CD4-positive, alpha-beta T cell (primary cell): ENCODE measurements at places on chromosomes 1 and 21.

GRCh38 chr1:172727956-172728603, 69.2 kb downstream of the FASLG start:
- DNase-seq = no peak

GRCh38 chr1:46477153-46477929, 12.3 kb upstream of the DMBX1 start:
- peak; percentile 67 for DNase-seq

DNA sequence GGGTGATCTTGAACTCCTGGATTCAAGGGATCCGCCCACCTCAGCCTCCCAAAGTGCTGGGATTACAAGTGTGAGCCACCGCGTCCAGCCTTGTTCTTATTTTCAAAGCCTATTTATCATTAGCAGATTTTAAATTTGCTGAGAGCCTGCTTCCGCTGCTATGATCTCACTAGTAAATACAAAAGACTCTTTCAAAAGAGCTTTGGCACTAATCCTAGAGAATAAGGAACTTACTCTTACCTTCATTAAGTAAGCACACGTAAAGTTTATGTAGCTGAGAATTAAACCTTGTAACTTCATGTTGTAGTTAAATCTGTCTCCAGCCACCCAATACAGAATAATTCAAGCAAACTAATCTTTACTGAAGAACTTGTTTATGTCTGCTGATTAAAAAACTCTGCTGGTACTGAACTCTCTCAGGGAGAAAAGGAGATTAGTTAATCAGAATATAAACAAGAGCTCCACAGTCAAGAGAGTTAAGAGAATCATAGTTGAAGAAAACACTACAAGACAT, 72.3 kb downstream of the RUSC1 start:
- DNase-seq = no peak

DNA sequence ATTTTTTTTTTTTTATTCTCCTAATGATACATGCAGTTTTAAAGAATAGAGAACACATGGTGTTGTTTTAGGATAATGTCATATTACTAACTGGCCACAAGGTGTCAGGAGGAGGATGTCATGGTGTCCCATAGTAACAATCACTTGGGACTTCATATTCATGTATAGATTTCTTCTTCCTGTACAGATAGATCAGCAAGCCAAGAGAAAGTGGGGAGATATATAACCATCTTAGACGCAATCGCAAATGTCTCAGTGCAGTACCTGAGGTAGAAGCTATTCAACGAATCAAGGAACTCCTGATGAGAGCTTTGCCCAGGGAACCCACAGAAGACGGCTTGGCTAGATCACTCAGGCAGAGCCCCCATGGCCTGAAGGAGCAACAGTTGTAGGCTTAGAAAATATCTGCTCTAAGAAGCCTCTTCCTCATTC, 12.3 kb downstream of the OR2T11 start:
- no peak for DNase-seq

GRCh38 chr1:222817529-222817928, 2.7 kb downstream of the DISP1 start:
- no peak for DNase-seq

DNA sequence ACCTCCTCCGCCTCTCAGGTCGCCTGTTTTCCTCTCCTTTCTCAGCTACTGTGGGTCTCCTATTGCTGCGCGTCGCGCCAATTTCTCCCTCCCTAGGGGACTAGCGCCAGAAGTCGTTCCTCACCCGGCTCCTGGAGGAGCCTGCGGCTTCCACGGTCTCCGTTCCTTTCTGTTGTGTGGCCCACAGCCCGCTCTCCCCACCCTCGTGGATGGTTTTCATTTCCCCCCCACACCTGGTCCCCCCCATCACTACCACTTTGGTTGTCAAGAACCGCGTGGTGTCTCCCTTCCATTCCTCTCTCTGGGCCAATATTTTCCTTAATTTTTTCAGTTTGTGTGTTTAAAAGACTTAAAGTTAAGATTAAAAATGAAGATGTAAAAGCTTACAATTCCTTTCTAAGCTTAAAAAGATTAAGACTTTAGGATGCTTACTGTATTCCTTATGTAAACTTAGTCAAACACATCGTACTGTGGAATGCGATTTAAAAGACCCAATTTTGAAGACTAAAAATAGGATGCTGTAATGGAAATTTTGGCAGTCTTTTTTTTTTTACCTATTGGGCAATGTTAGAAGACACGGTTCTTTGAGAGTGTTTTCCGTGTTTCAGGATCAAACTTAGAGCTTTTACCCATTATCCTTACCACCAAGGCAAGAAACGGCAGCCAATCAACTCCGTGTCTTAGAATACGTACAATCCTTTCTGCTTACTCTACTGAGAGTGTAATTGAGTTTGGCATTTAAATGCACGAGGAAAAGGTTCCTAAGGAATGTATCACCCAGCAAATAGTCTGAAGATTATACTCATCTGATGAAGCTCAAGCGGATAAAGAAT, 773 bp downstream of the CNST start:
- DNase-seq = peak; percentile 69

DNA sequence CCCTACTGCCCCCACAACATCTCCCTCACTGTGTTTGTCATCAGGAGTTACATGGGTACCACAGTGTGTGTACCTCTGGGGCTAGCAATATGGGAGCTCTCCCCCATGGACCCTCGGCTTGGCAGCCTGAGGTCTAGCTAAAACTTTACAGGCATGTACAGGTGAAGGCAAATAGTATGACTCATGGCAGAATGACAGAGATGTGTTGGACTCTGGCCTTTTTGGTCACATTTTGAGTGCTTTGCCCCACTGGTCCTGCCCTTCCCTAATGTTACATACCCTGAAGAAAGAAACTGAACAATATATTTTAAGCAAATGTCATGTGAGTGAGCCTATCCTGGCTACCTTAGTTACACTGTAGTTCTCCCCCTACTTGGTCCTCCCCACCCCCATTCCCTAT, 124.0 kb downstream of the NGF start:
- no peak for DNase-seq

DNA sequence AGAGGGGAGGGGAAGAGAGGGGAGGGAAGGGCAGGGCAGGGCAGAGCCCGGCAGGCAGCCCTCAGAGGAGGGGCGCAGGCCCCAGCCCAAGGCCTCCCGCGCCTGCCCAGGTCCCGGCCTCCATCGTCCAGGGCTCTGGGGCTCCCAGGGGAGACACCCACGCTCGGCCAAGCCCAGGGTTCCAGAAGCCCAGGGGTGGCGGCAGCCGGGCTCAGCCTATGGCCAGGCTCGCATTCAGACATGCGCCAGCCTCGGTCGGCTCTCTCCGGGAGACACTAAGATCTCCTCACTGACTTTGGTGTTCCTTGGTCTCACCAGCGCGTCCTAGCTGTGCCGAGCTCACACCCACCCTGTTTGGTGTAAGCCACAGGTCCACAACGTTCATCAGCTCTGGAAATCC, 7.1 kb upstream of the ANKRD65 start:
- no peak for DNase-seq

DNA sequence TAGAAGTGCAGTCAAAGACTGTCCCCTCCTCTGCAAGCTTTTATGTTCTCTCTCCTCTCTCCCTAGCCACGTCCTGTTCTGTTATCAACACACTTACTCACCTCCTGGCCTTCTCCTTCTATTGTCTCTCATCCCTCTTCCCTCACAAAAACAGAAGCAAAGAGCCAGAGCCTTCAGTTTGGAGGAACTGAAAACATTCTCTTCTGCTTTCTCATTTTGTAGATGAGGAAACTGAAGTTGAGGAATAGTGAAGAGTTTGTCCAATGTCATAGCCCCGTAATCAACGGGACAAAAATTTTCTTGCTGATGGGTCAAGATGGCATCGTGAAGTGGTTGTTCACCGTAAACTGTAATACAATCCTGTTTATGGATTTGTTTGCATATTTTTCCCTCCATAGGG, 1.9 kb downstream of the NLRP3 start:
- DNase-seq = no peak

DNA sequence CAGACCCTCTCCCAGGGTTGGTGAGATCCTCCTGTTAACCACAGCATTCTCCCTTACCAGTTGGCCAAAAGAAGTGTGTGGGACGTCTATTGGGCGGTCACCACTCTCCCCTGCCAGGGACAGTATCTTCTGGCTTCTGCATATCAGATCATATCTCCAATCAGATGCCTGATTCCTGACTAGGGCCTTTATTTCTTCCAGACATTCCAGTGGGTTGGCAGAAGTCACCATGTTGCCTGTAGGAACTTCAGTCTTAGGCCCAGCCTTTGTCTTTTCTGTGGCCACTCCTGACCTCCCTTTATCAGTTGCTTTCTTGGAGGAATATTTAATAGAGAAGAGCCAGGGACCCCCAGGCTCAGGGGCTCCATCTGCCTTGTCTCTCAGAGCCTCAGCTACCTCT, 130.4 kb upstream of the F3 start:
- DNase-seq = no peak

GRCh38 chr1:24970926-24971875, 41.1 kb upstream of the RUNX3 start:
- DNase-seq = no peak

DNA sequence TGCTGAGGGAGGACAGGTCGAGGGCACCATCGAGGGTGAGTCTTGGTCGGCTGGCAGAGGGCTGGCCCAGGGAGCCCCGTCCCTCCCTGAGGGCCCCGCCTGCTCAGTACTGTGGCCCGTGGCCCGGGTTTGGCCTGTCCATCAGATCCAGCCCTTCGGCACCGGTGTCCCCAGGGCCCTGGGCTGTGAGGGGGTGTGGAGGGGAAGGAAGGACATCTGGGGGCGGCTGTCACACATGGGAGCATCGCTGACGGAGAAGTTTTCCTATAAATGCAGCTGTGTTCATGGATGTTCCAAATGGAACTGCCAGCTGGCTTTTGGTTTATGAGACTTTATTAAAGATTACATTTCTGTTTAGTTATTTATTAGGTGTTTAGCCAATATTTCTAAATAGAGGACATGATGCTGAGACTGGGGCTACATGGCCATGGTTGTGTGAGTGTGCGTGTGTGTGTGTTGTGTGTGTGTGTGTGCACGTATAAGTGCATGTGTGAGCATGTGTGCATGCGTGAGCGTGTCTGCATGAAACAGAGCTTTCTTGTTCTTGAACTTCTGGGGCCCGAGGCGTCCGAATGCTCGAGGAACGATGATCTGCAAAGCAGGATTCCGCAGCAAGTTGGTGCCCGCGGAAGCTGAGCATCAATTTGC, 54.3 kb downstream of the SLX9 start:
- no peak for DNase-seq

GRCh38 chr1:235745503-235746136, 96.0 kb upstream of the GNG4 start:
- no peak for DNase-seq

- no peak for DNase-seq
Observed at GRCh38 chr1:246622035-246622652, 55.9 kb downstream of the CNST start.

DNA sequence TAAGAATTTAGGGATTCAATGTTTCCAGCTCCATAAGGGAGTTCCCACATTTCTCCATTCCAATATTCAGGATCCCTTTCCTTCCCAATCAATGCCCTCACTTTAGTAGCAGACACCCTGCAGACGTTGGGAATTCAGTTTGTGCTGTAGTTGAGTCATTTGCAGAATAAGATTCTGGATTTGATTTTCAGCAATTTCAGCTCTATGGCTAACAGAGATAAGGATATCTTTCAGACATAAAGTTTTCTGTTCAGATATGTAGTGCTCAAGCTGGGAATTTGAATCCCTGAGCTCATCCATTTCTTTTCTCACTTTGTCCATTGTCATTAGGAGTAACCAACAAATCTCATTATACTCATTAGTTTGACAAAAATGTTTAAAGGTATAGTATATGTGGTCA, 13.1 kb downstream of the MPZL1 start:
- DNase-seq = no peak

GRCh38 chr1:39540504-39541031, 36.0 kb downstream of the PABPC4 start:
- peak; percentile 66 for DNase-seq

- no peak for DNase-seq
Observed at GRCh38 chr1:168470901-168471431, 72.8 kb downstream of the XCL2 start.

GRCh38 chr1:88276163-88276562, 407.9 kb upstream of the PKN2 start:
- no peak for DNase-seq
